ENCODE measurements at places on chromosomes 2 and 18.

GRCh38 chr2:180962727-180963314, 17.6 kb upstream of the UBE2E3 start:
- DNase-seq = no peak

GRCh38 chr18:49544362-49544761, 17.5 kb upstream of the LIPG start:
- DNase-seq = no peak

DNA sequence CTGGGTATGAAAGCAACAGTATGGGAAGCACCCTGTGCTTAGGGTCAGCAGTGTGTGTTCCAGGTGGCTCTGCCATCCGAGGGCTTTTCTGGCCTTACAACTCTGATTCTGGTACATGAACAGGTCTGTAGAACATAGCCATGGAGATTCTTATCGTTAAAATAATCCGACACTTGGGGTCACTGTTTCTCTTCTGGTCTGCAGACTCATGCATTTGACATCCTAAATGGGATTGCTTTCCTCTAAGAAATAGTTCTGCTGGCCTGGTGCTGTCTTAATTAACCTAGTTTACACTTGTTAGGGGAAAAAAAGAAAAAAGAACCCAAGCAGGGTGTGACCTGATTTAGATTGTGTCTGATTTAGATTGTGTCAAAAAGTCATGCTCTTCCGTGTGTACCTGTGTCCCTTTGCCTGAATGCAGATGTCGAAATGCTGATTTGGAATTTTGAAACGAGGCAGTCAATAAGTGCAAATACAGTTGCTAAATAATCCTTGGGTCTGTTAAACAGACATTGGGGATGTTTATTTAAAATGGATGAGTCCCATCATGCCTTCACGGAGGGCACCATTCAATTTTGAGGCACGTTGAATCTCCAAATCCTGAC, 59.6 kb downstream of the TRPM8 start:
- DNase-seq = peak; percentile 4

DNA sequence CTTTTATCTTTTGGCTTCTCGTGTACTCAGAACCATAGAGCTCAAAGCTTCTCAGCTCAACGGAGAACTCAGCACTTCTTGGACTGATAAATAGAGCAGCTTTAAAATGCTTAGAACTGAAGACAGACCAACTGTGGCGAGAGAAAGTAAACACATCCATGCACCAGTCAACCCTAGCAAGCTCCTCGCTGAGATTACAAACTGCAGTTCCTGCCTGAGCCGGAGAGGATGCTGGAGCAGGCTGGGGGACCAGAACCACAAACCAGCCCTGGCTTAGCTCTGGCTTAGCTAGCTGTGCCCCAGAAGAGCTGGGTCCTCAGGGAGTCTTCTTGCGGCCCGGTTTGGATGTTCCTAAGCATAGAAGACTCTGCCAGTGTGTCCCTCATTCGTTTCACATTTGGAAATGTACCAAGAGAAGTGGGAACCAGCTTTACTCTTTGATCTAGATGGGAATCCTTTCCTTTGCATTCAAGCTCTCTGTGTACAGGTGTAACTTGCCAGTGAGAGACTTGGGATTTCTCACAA, 5.6 kb downstream of the PAX8 start:
- DNase-seq = no peak

DNA sequence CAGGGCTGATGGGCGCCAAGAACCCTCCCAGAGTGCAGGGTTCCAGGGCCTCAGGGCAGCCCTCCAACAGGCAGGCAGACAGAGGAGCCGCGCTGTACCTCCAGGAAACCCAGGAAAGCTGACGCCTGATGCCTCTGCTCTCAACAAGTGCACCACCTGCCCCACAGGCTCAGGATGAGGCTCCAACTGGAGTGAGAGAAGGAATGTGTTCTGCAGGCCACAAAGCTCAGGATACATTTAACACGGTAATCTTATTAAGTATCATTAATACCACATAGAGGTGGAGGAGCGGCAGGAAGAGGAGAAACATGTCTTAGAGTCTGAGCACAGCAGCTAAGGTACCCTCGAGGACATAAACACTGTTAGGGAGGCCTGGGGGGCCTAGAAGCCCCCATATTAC, 155.9 kb upstream of the CAPN13 start:
- DNase-seq = no peak

DNA sequence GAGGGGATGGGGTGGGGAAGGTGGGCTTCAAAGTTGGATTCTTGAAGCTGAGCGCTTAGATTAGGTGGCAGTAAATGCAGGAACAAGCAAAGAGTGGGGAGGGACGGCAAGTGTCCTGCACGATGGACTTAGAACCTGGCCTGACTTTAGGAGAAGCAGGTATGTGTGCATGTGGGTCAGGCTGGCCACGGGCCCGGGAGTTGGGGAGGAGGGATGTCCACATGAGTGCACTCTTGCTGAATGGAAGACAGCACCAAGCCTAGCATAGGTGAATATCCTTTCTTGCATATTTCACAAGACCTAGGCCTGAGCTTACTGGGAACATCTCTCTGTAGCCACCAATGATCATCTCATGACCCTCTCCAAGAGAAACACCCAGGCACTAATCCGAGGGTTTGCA, 96.1 kb downstream of the DDX1 start:
- DNase-seq = no peak

DNA sequence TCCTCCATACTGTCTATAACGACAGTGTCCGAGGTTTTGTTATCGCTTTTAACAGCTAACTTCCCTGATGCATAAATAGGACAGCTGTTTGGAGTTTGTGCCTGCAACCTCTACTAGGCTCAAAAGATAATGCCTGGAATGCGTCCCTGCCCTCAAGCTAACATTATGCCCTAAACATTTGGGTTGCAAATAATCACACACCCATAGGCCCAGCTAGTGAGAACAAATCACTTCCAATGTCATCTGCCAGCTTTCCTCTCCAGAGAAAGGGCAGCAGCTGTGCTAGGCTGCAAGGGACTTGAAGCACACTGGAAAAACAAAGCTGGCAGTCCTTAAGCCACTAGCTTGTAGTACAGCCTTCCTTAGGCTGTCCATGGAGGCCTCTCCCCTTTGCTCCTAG, 201.8 kb upstream of the LYPD1 start:
- no peak for DNase-seq

GRCh38 chr2:134154246-134154645, 99.6 kb upstream of the MGAT5 start:
- DNase-seq = no peak

GRCh38 chr2:147327613-147328012, 517.2 kb upstream of the ACVR2A start:
- no peak for DNase-seq

DNA sequence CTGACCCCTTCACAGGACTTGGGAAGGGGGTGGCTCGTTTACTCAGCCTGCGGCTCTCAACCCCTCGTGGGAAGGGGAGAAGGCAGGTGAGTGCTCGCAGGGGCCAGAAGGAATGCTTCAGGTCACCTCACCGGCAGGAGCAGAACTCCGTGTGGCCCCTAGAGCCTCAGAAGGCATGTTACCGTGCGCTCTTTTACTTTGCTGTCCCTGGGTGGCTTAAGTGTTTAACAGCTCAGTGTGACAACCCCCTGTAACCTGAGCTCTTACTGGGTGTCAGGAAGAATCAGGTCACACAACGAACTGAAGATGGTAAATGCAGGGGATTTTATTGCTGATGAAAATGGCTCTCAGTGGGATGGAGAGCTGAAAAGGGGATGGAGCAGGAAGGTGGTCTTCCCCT, 1235.4 kb downstream of the LRP1B start:
- DNase-seq = no peak

DNA sequence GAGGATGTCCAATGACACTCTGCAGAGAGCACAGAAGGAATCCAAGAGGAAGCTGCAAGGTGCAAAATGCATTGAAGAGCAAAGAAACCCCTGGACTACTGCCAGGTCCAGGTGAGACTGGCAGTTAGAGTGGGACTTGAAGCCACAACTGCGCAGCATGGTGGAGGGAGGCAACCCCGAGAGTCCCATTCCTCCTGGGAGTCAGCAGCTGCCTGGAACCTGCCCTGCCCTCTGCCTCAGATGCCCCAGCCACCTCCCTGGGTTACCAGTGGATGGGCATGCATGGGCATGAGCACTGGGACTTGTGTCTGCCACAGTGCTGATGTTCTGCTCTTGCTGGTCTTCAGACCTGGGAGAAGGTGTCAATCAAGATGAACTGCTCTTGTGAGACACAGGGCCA, 43.2 kb downstream of the ANKMY1 start:
- DNase-seq = no peak

DNA sequence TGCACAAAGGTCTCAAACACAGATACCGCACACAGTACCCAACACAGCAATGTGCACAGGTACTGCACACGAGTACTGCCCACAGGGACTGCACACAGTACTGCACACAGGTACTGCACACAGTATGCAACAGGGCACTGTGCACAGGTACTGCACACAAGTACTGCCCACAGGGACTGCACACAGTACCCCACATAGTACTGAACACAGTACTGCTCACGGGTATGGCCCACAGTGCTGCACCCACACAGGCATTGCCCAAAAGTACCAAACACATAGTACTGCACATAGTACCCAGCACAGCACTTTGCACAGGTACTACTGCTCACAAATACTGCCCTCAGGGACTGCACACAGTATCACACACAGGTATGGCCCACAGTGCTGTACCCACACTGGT, 73.1 kb downstream of the ZNF236 start:
- DNase-seq = no peak

- no peak for DNase-seq
Observed at GRCh38 chr2:159204381-159205144, 81.9 kb downstream of the WDSUB1 start.

DNA sequence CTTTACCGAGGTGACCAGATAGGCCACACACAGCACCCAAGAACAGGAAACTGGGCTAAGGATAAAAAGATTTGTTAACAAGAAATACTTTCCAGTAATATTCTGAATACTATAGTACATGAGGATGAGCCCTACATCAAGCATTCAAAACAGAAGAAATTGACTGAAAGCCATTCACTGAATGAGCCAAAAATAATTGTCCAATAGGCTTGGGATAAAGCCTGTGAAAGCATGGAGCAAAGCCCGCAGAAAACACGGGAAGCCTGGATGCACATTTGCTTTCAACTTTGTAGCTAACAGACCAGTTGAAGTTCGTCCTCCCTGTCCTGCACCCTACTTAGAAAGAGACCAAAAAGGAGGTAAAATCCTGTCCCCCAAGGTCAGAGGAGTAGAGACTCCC, 56.3 kb downstream of the DIPK1C start:
- DNase-seq = no peak

DNA sequence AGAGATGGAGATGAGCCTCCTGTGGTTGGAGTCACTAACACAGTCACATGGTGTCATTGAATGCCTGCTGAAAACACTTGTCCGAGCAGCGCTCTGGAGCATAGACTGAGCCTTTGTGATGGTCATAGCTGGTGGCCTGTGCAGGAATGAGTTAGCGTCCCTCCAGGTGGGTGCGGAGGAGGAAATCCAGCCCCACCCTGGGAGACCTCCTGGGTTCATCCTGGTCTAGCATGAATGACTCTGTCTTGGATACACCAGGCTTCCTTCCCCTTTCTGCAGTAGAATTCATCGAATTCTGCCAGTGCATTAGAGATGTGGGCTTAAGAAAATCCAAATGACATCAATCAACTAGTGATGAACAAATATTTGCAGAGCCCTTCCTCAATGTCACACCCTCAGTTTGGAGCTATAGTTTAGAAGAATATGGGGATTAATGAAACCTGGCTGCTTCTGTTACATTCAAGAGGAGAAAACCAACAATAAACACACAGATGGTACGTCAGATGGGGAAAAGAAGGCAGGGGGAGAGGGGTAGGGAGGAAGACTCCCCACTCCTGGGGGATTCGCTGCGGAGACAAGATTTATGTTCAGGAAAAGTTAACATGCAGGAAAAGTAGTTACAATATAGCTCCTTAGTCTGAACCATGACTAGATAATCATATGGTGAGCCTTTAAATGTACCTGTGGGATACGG, 136.7 kb downstream of the DDX1 start:
- no peak for DNase-seq

DNA sequence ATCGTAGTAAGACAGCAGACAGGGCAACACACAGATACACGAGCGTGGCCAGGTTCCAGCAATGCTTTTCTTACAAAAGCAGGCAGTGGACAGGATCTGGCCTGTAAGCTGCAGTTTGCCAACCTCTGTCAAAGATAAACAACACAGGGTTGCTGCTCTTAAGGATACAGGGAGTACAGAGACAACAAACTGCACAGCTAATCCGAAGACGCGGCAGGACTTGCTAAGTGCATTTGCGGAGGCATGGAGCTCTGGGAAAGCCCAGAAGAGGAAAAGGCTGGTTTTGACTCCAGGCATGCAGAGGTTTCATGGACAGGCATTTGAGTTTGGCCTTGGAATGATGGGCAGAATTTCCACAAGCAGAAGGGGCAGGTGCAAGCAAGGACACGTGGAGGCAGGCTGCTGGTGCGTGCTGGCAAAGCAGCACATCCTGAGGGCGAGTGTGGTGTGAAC, 24.4 kb downstream of the SERTAD2 start:
- DNase-seq = no peak

- DNase-seq = peak; percentile 39
Observed at GRCh38 chr18:39841482-39842365, 2113.3 kb upstream of the PIK3C3 start.

DNA sequence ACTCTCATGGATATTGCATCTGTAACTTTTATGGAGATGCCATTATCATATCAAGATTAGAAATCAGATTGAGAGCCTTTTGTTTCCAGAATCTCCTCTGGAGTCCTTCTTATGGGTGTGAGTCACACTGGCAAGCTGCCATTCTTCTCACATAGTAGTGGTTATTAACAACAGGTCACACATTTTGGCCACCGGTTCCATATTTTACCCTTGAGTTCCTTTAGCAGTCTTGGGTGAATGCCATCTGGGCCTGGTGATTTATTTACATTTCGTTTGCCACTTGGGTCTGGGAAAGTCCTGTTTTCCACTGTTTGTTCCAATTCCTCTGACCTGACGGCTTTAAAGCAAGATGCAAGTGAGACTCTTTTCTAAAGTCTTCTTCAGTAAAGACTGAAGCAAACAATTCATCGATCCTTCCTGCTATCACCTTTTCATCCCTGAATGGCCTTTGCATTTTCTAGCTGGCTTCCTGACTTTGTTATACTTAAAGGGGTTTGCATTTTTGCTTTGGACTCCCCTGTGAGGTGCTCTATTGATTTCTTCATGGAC, 80.5 kb upstream of the CAVIN2 start:
- DNase-seq = peak; percentile 30

DNA sequence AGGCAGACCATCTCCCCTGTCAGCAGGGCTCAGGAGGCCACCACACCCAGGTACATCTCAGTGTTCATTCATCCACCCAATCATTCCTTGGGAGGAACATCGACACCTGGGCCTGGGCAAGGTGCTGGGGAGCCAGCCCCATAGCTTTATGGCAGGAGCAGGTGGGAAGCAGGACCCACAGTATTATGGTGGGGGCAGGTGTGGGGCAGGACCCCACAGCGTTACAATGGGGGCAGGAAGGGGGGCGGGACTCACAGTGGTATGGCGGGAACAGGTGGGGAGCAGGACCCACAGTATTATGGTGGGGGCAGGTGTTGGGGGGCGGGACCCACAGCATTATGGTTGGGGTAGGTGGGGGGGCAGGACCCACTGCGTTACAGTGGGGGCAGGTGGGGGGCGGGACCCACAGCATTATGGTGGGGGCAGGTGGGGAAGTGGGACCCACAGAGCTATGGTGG, 128.9 kb upstream of the HS6ST1 start:
- no peak for DNase-seq

GRCh38 chr18:72555101-72555500, 11.0 kb upstream of the CBLN2 start:
- no peak for DNase-seq

- no peak for DNase-seq
Observed at GRCh38 chr2:102030855-102031527, 39.2 kb downstream of the IL1R2 start.

Data from erythroblast (primary cell).